ENCODE measurements at places on chromosomes 7 and 10. TPM values are rescaled to one million over a fixed set of nuclear protein-coding genes. Genes with fewer than 3 reads are reported as not detected.

DNA sequence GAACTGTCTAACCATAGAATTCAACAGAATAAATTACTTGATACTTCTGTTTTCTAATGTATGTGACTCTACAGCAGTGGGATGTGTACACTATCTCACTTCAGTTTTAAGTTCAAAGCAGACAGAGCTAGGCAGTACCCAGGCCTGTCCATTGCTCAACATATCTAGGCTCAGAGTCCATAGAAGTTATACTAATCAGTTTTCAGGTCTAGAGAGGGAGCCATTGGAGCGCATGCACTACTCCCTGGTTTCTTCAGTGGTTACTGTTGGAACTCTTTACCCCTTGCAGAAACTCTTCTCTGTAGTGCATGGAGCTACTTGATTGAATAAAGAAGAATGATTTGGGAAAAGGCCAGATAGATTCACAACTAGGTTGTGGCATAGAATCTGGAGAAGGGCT, 4.4 kb downstream of the CD36 start:
- no peak overlapping the region for H3K27ac ChIP-seq
- H3K4me1 ChIP-seq, result no peaks in the 10 kb centered on the region
- H3K27me3 ChIP-seq, result no peaks in the 10 kb centered on the region
- H3K4me3 ChIP-seq, result no peak overlapping the region
- DNase-seq, result no peak

DNA sequence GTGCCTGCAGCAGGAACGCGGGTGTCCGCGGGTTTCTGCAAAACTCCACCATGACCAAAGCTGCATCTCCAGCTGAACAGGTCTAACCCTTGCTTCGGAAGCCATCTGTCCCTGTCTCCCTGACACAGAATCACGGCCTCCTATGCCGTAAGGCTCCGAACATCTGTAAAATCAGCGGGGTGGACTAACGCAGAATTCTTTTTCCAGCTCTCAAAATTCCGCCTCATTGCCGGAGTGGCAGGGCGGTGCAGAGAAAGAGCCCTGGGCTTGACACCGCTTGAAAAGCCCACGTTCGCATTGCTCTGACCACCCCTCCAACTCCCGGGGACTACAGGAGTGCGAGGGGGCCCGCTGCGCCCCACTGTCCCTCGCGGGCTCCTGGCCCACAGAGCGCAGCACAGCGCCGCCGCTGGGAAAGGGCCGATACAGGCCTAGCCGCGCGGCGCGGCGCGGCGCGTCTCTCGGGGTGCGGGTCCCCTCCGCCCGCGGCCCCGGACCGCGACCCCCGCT, 409 bp downstream of the DNMBP start:
- H3K4me3 ChIP-seq, result peak overlapping the region; percentile 48
- H3K36me3 ChIP-seq, result no peaks in the 10 kb centered on the region
- H3K27ac ChIP-seq, result peak overlapping the region; percentile 62
- H3K4me1 ChIP-seq, result peaks cover 9% of the 10 kb centered on the region
- no peaks in the 10 kb centered on the region for H3K27me3 ChIP-seq

- H3K4me3 ChIP-seq, result no peak overlapping the region
- H3K27me3 ChIP-seq, result no peaks in the 10 kb centered on the region
- no peak overlapping the region for H3K27ac ChIP-seq
Measured at GRCh38 chr7:142614116-142614515, 135.2 kb upstream of the PRSS1 start.

GRCh38 chr7:47405921-47406800, 175.8 kb downstream of the TNS3 start:
- H3K27me3 ChIP-seq, result no peaks in the 10 kb centered on the region
- no peak overlapping the region for H3K4me3 ChIP-seq
- peaks cover 42% of the 10 kb centered on the region for H3K4me1 ChIP-seq
- H3K27ac ChIP-seq, result peak overlapping the region; percentile 75

DNA sequence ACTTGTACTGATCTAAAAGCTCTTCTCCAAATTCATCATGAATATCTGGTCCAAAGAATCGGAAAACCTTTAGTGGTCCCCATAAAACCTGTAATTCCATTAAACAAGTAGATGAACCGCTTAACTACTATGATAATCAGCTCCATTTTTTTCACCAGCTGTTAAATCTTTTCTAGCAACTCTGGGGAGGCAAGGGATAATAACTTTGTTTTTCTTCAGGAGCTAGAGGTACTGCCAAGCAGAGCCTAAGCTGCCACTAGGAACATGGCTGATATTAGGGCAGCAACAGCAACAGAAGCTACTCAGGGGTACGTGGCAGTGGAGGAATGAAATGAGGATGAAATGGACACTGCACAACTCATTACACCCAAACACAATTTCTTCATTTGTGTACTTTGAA, 138.0 kb downstream of the SRPK2 start:
- no peaks in the 10 kb centered on the region for H3K27me3 ChIP-seq
- peaks cover 1% of the 10 kb centered on the region for H3K4me1 ChIP-seq
- no peak overlapping the region for H3K4me3 ChIP-seq
- no peaks in the 10 kb centered on the region for H3K36me3 ChIP-seq
- no peak for DNase-seq

GRCh38 chr10:132650611-132651250, 113.1 kb downstream of the INPP5A start:
- no peaks in the 10 kb centered on the region for H3K27me3 ChIP-seq
- peaks cover 8% of the 10 kb centered on the region for H3K4me1 ChIP-seq
- no peaks in the 10 kb centered on the region for H3K36me3 ChIP-seq

The PTPRN2 gene
- polyA plus RNA-seq, result 6.6 TPM

The ELFN1 gene
- polyA plus RNA-seq, result 0.05 TPM

The PDGFA gene
- 8.7 TPM for polyA plus RNA-seq

The GSTO1 gene
- 91.0 TPM for polyA plus RNA-seq
